ENCODE measurements at places on chromosomes 5 and 9.

DNA sequence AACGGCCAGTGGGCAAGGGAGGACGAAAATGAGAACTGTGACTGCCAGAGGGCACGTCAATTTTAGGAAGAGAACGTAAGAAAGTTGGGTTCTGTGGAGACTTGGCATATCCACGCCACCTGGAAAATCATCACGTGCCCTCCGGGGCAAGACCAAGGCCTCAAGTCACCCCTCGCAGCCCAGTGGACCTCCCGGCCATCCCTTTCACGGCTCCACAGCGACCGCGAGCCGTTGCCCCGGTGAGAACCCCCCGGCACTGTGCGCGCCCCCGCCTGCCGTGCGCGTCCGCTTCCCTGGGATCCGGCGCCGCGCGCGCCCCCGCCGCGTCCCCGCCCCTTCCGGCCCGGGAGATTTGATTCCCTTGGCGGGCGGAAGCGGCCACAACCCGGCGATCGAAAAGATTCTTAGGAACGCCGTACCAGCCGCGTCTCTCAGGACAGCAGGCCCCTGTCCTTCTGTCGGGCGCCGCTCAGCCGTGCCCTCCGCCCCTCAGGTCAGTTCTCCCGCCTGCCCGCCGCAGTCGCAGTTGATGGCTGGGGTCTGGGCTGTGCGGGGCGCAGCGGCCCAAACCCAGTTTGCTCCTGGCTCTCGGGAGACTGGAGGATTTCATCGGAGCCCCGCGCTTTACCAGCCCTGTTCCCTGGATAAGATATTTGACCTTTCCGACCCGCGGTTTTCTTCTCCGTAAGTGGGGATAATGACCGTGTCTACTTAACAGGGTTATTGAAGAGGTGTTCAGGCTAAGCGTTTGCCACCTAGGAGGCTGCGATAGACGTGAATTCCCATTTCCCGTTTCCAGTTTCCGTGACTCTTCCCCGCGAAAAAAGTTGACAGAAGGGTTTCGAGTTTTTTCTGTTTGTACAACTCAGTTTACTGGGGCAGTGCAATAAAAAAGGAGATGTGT, at the start of gene MELK:
Gene MELK (plus strand): TSS at position 381 of the 904 bp plus-strand sequence. CDS start 8,787 bp downstream, outside the sequence.
- DNase-seq, result peak; percentile 77

DNA sequence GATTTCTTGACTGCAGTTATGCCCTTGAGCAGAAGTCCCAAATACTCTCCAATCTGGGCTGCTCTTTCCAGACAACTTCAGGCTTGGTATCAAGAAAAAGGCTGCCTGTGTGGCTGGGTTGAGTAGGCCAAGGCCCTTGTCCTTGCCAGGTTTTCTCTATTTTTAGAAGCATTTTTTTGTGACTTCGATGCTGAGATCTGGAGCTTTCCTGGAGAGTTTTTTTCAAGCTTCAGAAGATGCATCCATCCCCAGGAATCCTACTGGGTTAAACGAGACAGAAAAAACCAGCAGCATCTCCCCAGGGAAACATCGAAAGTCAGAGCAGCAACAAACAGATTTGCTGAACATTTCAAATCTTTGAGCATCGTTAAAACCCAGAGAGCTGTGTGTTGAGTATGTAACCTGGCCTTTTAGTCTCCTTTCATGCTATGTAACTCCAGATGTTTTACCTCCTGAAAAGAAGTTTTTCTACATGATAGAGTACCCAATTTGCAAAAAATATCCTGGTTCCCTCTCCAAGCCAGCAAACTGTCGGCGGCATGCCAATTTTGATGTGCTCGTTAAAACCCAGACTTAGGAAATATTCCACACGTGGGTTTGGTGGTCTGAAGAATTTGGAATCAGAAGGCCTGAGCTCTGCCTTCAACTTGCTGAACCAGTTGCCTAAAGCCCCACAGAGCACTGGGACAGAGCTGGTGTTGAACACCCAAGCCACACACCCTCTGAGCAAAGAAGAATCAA, 98.1 kb upstream of the ALDH1B1 start:
- no peak for DNase-seq

- no peak for DNase-seq
These were observed 81.6 kb downstream of the NREP start for GRCh38 chr5:111675201-111675934.

GRCh38 chr5:60522292-60522905, 177.6 kb downstream of the DEPDC1B start:
- DNase-seq, result peak; percentile 62

DNA sequence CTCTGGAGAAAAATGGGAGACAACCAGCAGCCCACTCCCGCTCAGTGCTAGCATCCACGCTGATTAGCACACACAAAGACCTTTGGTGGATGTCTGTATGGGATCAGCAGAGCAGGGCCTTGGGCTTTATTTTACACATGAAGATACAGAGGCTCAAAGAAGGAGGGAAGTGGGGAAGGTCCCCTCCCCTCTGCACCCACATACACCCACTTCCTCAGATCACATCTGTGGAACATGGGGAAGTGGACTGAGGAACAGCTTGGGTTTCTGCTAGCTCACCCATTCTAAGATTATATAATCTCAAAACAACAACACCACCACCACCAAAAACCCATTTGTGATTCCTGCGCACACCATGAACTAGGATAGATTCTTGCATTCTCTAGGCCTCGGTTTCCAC, 14.0 kb downstream of the GGTA1 start:
- DNase-seq, result no peak

DNA sequence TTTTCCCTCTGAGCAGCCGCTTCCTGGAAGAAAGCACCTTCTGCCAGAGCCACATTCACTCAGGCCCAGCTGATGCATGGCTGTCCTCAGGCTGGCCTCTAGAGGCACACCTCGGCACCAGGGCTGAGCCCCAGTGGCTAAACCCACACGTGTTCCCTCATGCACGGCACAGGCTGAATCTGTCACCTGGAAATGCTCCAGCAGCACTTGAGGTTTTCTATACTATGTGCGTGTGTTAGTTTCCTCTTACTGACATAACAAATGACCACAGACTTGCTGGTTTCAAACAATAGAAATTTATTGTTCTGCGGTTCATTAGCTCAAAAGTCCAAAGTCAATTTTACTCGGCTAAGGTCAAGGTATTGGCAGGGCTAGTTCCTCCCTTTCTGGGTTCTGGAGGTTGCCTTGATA, 141.4 kb downstream of the LRRC70 start:
- peak; percentile 35 for DNase-seq

GRCh38 chr5:135971701-135972100, 16.9 kb upstream of the LECT2 start:
- no peak for DNase-seq

DNA sequence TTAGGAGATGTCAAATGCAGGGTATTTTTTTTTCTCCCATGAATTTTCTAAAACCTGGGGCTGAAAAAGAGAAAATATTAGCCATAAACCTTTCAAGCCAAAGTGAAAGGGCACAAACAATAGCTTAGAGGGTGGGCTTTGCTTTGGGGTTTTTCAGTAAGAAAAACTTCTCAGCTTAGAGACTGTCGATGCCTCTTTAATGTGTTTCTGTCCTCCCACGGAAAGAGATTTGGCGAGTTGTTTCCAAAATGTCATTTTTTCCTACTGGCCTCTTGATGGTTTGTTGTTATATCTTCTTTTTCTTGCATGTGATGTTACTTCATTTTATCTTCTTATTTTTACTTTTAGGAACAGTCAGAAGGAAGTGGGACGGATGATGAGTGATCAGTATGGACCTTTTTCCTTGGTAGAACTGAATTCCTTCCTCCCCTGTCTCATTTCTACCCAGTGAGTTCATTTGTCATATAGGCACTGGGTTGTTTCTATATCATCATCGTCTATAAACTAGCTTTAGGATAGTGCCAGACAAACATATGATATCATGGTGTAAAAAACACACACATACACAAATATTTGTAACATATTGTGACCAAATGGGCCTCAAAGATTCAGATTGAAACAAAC, 177.3 kb downstream of the SMARCA2 start:
- no peak for DNase-seq

DNA sequence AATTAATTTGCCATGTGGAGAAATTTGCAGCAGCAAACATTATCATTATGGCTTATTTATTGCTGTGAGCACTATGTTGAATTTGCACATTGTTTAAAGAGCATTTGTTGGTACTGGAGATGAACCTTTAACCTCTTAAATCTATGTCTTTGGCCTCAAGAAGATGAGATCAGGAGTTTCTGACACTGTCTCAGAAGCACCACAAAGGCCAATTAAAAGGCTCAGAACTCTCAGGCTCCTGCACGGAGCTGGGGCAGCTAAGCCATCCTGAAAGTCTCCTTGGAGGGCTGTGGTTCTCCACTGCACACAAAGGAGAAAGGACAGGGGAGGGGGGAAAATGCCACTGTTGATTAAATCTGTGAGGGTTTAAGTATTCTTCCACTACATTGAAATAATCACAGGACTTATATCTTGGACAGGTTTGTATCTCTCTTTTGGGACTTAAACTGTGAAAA, 33.1 kb downstream of the ZNF366 start:
- no peak for DNase-seq

DNA sequence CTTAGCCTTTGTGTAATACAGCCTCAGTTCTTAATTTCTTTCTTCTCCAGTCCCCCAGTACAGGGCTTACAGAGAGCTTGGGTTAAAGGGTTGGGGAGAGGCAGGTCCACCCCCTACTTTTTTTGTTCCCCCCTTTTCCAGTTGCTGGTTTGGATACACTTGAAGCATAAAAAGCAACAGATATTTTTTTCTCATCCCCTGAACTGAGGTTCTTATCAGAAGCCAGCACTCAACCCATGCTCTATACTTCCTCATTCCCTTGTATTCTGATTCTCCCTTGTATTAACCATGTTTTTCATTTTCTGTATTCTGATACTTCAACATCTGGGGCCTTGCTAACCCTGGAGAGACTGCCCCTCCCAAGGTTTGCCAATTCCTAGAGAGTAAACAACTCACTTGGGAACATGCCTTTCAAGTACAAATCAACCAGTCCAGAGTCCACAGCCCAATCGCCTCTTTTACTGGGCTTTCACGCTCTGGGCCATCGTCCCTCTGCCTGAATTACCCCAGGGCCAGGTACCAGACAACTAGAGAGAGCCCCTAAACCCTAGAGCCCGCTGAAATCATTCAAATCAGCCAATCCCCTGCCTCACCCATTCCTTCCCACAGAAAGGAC, 333.4 kb upstream of the PUM3 start:
- DNase-seq, result no peak

GRCh38 chr5:177553671-177554429, 513 bp downstream of the FAM193B start:
- peak; percentile 29 for DNase-seq
